ENCODE measurements at places on chromosomes 5 and 9.

- no peak for DNase-seq
Measured at GRCh38 chr5:116842514-116842961, 267.9 kb upstream of the SEMA6A start.

DNA sequence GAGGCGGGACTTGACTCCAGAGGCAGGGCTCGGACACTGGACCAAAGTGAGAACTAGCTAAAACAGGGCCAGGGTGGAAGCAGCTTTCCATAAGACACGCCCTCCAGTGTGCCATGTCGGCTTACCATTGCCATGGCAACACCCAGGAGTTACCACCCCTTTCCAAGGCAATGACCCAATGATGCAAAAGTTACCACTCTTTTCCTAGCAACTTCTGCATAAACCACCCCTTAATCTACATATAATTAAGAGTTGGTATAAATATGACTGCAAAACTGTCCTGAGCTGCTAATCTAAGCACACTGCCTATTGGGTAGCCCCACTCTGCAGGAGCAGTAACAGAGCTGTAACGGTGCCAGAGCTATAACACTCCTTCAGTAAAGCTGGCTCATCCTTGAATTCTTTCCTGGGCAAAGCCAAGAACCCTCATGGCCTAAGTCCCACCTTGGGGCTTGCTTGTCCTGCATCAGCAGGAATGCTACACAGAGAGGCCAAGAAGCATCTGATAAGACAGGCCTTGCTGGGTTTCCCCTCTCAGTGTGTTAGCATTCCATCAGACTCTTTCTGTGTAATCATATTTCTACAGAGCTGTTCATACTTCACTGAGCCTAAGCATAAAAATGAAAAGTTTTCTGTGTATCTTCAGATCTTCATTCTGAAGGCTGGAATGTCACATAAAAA lies 262.7 kb upstream of the KLF9 start:
- DNase-seq, result no peak

DNA sequence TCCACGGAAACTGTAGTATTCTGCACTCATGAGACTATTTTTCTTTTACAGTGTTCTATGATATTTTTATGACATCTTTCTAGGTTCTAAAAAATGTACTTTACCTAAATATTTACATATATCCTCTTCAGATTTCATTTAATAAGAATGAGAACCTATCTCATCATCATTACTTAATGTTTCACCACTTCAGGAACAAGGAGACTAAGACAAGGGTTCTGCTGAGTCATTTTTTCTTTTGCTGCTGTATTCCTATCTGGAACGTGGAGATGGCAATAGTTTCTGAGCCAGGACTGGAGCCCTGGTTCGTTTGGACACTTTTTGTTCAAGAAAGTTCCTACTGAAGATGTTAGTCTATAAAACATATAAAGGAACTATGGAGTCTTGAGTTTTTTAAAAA lies 258.2 kb upstream of the MAP3K1 start:
- DNase-seq, result no peak

DNA sequence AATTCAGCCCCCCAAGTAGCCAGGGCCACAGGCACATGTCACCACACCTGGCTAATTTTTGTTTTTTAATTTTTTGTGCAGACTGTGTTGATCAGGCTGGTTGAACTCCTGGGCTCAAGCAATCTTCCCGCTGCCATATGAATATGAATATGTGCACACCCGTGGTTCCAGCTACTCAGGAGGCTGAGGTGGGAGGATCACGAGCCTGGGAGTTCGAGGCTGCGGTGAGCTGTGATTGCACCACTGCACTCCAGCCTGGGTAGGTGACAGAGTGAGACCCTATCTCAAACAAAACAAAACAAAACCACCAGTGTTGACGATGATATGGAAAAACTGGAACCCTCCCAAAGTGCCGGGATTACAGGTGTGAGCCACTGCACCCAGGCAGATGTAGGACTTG lies 32.0 kb downstream of the EHMT1 start:
- no peak for DNase-seq
